ENCODE measurements at places on chromosomes 13 and 19.

- peak; percentile 77 for DNase-seq
Observed at GRCh38 chr13:24261566-24261965, 47.8 kb upstream of the C1QTNF9 start.

- DNase-seq: no peak
Observed at GRCh38 chr19:30226464-30227011, 145.6 kb upstream of the ZNF536 start.

GRCh38 chr13:37716420-37717195, 118.0 kb upstream of the POSTN start:
- no peak for DNase-seq

DNA sequence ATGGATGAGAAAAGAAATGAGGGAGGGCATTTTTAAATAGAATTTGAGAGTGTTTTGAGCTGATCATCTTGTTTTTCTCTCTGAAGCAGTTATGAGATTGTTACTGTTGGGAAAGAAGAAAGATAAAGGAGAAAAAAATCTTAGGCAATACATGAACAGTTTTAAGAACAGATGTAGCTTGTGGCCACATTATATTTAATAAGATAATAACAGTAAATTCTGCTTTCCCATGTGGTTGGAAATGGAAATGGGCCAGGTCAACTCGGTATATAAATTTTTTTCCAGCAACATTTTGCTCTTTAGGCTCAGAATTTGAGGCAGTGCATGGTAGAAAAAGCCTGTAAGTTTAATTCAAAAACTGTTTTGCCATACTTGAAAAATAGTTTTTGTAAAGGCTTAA, 118.7 kb downstream of the POSTN start:
- DNase-seq: no peak

DNA sequence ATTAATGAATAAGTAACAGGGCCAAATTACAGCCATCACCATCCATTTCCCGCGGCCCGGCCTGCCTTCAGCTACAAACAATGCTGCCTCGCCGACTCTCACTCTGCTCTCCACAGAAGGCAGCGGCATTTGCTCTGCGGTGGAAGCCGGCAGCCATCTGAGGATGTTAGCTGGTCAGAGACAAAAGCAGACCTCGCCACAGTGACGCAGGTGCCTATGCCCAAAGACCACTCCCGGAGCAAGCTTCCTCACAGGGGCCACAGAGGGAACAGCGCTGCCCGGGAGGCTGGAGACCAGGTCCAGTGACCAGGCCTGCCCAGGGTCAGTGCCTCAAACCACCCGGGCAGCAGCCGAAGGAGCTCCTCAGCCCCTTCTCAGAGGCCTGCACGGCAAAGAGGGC, 16.4 kb downstream of the PEPD start:
- DNase-seq: no peak

DNA sequence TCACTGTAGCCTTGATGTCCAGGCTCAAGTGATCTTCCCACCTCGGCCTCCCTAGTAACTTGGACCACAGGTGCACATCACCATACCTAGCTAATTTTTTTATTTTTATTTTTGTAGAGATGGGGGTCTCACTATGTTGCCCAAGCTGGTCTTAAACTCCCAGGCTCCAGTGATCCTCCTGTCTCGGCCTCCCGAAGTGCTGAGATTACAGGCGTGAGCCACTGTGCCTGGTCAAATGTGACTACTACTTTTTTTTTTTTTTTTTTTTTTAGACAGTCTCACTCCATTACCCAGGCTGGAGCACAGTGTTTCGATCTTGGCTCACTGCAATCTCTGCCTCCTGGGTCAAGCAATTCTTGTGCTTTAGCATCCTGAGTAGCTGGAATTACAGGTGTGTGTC, 20.6 kb upstream of the COX7A1 start:
- DNase-seq: no peak

- DNase-seq: no peak
Observed at GRCh38 chr13:74770361-74770760, 636.2 kb upstream of the KLF12 start.

DNA sequence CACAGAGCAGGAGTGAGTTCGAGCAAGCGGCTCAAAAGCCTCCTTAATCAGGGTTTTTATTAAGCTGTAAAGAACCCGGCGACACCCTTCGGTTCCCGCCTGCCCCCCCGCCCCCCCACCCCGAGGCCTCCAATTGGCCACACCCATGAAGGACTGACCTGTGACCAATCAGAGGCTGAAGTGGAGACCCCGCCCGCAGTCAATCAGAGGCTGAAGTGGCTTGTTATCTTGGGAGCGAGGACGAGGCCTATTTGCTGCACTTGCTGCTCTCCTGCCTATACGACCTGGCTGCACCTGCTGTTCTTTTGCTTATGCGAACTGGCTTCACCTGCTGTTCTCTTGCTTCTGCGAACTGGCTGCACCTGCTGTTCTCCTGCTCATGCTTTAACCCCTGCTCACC, 844.9 kb downstream of the OLFM4 start:
- DNase-seq: no peak

GRCh38 chr19:34259367-34260095, 5.2 kb downstream of the GARRE1 start:
- no peak for DNase-seq

- DNase-seq: no peak
Observed at GRCh38 chr19:4430760-4431159, 26.8 kb downstream of the UBXN6 start.

DNA sequence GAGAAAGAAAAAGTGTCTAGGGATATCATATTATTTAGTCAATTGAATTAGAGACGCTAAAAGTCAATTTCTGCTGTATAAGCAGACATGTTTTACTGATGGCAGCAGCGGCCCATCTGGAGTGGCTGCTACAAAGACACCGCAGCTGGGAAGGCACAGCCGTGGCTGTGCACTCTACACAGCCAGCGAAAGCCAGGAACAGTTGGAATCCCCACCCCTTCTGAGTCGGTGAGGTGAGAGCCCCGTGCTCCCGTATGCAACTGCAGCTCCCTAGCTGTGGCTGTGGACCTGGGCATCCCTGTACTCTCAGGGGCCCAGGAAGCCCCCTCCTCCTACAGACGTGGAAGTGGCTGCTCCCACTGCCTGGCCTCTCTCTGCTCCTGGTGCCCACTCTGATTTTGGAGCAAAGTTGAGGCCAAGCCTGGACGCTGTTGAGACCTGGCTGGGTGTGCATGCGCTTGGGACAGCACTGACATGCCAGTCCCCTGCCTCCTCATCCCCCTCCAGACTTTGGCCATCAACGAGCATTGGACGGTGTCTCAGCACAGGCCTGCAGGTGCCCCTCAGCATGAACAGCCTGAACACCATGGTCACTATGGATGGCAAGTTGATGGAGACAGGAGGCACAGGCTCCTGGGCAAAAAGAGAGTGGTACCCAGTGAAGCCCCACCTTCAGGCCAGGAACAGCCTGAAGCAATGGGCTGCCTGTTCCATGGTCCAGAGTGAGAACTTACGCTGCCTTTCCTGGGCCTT, 944.0 kb upstream of the MIR17HG start:
- no peak for DNase-seq

GRCh38 chr13:33636243-33636642, 181.7 kb upstream of the RFC3 start:
- DNase-seq: no peak

DNA sequence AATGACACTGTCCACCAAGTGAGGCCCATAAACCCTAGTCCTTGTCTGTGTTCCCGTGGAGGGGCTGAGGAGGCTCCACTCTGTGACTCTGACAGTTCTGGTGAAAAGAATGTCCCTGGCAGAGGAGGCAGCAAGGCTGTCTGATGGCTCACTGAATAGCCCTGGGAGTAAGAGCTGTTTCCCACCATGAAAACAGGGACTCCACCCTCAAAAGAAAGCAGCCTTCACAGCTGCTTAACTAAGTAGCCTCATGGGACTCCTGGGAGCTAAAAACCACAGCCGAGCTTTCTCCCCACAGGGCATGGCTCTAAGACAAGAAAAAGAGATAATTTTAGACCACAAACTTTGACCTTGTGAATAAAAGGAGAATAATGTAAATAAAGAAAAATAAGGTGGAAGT, 135.1 kb upstream of the FRY start:
- no peak for DNase-seq

DNA sequence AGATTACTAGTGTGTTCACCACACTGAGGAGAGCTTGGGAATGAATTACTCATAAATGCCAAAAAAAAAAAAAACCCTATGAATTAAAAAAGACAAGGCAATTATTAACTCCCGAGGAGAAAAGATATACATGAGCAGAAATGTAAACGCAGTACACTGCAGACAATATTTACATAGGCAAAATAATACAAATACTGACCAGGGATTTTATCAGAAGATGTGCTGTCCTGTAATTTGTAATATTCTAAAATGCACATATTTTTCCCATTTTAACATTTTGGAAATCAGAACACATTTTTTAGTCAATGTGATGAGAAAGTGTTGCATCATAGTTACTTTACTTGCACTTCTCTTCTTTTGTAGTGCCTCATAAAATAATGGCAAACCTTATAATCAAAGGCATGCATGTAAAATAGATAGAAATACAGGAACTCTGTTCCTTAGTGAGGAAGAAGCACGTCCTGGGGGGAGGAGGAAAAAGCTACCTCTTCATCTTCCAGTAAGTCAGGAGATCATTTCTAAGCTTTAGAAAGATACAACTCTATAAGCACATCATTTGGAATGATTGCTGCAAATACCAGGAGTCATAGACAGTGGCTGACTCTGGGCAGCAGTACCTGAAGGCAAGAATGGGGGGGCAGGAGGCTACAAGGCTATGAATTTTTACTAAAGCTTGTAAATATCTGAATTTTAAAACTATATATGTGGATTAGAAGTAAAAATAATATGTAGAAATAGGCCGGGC, 46.3 kb upstream of the KATNAL1 start:
- DNase-seq: no peak

- no peak for DNase-seq
Observed at GRCh38 chr19:15540435-15540834, 32.1 kb downstream of the CYP4F22 start.

- no peak for DNase-seq
Observed at GRCh38 chr13:95226932-95227695, 74.1 kb downstream of the ABCC4 start.

- DNase-seq: no peak
Observed at GRCh38 chr19:18768046-18768771, 22.9 kb downstream of the COMP start.
